ENCODE measurements at places on chromosomes 1 and 21.

- DNase-seq = no peak
Measured at GRCh38 chr1:222919478-222919865, 104.6 kb downstream of the DISP1 start.

DNA sequence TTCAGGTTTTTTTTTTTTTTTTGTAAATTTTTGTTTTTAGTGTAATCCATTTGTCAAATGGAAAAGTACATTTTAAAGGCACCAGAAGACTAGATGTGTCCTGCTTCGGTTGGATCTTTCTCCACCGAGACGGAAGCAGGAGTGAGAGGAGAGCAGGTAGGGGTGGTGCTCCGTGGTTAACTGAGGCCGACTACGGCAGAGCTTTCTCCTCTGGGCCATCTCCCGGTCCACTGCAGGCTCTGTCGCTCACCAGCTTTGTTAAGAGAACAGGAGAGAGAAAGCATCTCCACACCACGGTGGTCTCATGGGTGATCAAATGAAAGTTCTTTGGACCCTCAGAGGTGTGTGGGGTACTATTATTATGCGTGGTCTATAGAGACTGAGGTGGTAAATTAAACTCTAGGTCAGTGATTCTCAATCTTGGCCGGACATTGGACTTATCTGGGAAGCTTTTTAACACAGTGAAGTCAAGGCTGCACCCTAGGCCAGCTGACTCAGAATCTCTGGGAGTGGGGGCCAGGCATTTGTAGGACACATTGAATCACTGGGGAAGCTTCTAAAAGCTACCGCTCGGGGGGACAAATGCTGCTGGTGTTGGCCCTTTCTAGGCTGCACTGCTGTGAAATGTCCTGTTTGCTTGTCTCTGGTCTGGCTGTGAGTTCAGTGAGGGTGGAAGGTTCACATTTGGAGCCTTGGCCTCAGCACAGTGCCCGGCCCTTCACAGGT is 25.0 kb downstream of the ABCA4 start:
- DNase-seq = no peak

DNA sequence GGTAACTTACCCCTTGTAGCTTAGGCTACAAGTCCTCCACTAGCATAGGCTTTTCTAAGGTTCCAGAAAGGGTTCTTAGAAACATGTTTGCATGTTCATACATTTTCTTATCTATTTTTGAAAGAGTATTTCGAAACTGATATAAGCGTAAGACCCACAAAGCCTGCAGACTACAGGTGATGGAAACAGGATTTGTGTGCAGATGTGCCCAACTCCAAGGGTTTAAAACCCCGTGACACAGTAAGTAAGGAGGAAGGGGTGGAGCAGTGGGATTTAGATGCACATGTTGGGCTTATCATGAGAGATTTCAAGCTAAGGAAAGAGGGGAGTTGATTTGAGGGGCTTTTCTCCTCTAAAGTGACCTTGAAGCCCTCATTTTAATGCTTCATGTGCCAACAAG is 164.7 kb downstream of the LTN1 start:
- DNase-seq = no peak

DNA sequence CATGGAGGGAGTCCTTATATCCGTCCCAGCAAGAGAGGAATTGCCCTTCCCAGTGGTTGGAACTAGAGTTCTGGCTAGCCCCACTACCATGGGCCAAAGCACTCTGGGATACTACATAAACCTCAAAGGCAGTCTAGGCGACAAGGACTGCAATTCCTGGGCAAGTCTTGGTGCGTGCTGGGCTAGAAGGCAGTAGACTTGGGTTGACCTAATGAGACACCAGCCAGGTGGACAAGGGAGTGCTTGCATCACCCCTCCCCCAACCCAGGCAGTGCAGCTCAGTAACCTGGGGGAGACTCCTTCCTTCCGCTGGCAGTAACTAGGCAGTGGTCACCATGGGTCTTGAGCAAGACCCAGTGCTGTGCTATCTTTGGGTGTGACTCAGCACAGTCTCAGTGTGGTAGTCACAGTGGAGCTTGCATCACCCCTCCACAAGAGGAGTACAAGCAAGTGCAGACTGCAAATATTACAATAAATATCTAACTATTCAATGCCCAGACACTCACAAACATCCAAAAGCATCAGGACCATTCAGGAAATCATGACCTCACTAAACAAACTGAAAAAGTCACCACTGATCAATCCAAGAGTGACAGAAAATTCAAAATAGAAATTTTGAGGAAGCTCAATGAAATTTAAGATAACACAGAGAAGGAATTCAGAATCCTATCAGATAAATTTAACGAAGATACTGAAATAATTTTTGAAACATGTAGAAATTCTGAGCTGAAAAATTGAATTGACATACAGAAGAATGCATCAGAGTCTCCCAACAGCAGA is 84.7 kb upstream of the LYPLAL1 start:
- DNase-seq = no peak

GRCh38 chr1:158153179-158153578 is 27.5 kb upstream of the CD1D start:
- no peak for DNase-seq

- DNase-seq = no peak
Measured at GRCh38 chr21:17693801-17694200, 81.1 kb upstream of the BTG3 start.

DNA sequence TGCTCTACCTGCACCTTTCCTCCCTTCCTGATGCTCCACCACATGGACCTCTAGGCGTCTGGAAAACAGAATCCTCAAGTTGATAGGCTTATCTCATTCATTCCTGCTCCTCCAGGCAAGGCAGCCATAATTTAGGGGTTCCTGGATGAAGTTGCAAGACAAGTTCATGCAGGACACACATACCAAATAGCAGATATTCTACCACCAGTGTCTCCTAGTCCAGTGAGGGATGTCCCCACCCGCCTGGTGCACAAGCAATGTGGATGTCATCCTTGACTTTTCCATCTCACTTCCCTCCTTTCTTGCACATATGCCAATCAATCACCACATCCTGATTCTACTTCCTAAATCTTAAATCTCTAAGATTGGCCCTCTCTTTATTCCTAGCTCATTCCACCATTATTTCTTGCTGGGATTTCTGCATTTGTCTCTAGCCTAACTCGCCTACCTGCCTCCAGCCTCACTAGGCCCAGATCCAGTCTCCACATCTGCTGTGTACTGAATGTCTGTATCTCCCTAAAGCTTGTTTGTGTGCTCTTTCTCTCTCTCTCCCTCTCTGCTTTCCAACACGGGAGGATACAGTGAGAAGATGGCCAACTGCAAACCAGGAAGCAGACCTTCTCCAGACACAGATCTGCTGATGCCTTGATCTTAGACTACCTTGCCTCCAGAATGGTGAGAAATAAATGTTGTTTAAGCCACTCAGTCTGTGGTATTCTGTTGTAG is 40.5 kb downstream of the CD34 start:
- no peak for DNase-seq

- DNase-seq = no peak
Measured at GRCh38 chr1:217106231-217106901, 383.1 kb upstream of the ESRRG start.

GRCh38 chr21:32248571-32249461 is 30.0 kb downstream of the MIS18A start:
- no peak for DNase-seq

DNA sequence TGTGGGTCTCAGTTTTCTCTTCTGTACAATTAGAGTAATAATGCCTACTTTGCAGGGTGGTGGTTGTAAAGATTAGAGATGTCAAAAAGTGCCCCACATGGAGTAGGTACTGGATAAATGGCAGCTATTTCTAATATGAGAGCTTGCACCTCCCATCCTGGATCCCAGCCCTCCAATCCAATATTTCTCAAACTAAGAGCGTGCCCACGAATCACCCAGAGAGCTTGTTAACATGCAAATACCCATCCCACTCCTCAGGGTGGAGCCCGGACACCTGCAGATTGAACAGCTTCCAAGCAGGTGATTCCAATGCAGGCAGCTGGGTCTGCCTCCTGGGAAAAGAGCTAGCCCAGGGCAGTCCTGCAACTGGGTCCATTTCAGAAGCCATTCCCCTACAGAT is 33.0 kb downstream of the LRRN2 start:
- no peak for DNase-seq

DNA sequence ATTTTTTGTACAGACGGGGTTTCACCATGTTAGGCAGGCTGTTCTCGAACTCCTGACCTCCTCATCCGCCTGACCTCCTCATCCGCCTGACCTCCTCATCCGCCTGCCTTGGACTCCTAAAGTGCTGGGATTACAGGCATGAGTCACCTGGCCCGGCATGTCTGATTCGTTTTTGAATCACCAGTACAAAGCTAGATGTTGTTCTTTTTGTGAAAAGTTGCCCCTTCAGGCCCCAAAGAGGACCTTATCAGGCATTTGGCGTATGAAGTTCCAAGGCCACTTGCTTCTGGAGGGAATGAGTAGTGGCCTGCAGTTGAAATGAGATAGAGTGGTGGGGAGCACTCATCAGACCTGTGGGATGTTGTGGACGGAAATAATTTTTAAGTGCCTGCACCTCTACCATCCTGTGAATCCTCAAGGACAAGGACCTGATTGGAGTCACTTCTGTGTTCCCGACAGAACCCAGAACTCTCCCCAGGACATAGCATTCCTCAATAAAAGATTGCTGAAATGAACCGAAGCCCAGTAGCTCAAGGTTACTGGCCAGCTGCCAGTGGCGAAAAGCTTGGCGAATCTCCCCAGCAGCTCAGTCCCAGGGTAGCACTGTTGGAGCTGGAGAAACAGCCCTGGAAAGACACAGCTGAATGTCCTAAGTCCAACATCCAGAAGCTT is 50.1 kb downstream of the NDUFS5 start:
- no peak for DNase-seq

GRCh38 chr1:77371396-77371795 is 89.6 kb downstream of the AK5 start:
- DNase-seq = no peak

GRCh38 chr1:166843769-166844596 is 4.7 kb downstream of the POGK start:
- DNase-seq = no peak

GRCh38 chr1:76881762-76882161 is 14.5 kb downstream of the ST6GALNAC5 start:
- no peak for DNase-seq

DNA sequence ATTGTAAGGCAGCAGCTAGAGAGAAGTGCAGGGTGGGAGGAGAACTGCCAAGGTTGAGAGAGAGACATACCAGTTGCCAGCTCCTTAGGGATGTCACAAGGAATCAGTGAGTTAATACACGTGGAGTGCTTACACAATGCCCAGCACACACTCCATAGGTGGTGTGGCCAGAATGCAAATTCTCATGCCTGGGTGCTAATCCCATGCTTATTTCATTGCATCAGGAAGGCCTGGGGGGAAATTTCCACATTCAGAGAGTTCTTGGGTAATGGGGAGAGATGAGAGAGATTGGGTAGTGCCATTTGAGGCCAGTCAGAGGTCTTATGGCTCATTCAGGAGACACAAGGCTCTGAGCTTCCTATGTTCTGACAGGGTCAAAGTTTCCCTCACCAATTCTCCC is 38.7 kb downstream of the GJA5 start:
- DNase-seq = no peak

GRCh38 chr1:89877756-89878155 is 56.9 kb downstream of the LRRC8D start:
- no peak for DNase-seq

GRCh38 chr1:65812065-65812464 is 19.4 kb downstream of the PDE4B start:
- no peak for DNase-seq

DNA sequence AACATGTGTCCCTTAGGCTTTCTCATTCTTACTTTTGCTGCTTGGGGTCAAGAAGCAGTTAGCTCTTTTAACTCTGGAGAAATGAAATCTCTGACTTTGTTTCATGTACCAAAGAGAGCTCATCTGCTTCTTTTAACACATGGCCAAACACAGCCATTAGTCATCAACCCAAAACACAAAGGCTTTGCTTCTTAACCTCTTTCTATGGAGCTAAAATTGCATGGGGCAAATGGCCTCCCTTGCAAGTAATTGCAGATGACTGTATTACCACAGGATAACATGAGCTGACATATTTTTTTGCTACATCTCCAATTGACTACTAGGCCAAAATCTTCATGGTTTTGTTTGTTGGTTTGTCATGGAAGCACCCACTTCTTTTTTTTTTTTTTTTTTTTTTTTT is 300.9 kb downstream of the BRINP3 start:
- DNase-seq = no peak

GRCh38 chr1:57748719-57749118 is 324.9 kb upstream of the DAB1 start:
- no peak for DNase-seq

- DNase-seq = no peak
Measured at GRCh38 chr1:89528382-89528780, 3.8 kb downstream of the LRRC8B start.

GRCh38 chr1:214192825-214193643 is 87.9 kb upstream of the SMYD2 start:
- no peak for DNase-seq

- no peak for DNase-seq
Measured at GRCh38 chr1:38558500-38559445, 300.8 kb downstream of the RRAGC start.

DNA sequence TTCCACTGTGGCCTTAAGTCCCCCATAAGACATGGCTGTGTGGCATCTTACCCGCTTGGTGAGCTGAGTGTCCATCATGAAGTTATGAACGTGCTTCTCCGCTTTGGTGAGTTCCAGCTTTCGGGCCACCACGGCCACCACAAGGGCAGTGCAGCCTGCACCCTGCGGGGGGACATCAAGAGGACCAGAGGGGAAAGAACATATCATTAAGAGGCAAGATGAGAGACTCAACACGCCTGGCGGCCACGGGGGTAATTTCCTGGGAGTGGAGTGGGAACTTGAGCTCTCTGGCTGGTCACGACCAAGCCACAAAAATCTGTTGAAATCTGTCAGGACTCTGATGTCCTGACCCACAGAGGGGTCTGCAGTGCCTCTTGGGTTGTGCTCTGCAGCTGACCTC is 117.9 kb upstream of the ADAR start:
- no peak for DNase-seq

DNA sequence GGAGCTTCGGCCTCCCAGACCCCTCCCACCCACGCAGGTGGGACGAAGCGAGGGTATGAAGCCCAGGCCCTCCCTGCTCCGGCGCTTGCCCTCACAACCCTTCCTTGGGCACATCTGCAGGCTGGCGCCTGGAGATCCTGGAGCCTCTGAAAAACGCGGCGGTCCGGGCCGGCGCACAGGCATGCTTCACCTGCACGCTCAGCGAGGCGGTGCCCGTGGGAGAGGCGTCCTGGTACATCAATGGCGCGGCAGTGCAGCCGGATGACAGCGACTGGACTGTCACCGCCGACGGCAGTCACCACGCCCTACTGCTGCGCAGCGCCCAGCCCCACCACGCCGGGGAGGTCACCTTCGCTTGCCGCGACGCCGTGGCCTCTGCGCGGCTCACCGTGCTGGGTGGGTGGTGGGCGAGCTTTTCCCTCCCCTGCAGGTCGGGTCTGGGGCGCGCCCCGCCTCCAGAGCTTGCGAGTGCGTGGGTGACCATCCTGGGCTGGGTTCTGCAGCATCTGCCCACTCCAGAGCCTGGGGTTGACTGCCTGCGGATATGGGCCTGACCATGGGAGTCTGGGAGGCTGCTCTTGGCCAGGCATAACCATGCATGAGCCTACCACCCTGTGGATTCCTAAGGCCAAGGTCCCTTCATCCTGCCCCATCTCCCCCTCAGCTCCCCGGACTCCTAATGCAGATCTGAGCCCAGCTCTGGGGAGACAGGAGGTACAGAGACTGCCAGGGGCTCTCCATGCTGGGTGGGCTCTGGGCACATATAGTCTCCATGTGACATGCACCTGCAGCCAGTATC is 89.8 kb downstream of the TRIM11 start:
- DNase-seq = no peak
